ENCODE measurements at places on chromosomes 2 and 18.

GRCh38 chr2:170745305-170745704, 24.9 kb upstream of the ERICH2 start:
- no peak for DNase-seq

GRCh38 chr2:72793798-72794440, 31.9 kb downstream of the EXOC6B start:
- peak; percentile 17 for DNase-seq

DNA sequence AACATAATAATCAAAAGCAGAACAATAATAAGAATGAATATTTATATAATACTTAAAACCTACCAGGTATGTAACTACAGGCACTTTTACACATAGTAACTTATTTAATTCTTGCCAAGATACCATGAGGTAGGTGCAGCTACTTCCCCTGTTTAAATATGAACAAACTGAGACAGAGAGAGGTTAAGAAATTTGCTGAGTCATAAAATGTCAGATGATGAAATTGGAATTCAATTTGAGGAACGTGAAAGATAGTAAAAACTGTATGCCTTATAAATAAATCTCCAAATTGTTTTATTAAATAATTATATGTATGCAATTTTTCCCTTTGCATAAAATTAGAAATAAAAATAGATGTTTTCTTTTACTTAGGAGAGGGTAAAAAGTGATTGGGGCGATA, 1103.3 kb upstream of the NRXN1 start:
- DNase-seq: no peak

DNA sequence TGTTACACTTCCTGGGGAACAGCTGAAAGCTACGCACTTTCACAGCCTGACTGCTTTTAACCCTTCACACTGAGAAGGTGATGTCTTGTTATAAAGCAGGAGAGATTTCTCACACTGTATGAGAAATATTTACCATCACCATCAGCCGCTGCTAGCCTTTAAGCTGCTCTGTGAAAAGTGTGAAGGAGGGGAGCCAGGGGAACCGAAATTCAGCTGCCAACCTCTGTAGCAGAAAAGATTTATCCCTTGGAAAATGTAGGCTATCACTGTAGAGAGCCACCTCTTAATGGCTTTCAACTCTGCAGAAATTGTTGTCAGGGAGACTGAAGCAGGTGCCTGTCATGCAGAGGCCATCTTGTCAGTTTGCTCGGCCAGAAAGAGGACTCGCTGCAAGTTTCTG, 145.3 kb downstream of the SP3 start:
- DNase-seq: no peak

DNA sequence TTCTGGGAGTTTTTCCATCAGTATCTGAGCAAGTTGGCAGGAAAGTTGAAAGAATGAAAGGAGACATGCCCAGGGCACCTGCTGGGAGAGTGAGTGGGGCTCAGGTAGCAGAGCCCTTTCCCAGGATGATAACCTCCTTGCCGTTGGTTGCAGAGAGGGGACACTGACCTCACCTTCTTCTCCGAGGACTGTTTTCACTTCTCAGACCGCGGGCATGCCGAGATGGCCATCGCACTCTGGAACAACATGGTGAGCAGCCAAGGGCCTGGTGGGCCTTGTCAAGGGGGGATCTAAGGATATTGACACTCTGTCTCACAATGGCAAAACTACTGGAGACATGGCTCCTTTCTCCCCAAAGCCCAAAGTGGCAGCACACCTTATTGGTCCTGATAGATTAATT, 118.8 kb upstream of the PPP1CB start:
- no peak for DNase-seq

DNA sequence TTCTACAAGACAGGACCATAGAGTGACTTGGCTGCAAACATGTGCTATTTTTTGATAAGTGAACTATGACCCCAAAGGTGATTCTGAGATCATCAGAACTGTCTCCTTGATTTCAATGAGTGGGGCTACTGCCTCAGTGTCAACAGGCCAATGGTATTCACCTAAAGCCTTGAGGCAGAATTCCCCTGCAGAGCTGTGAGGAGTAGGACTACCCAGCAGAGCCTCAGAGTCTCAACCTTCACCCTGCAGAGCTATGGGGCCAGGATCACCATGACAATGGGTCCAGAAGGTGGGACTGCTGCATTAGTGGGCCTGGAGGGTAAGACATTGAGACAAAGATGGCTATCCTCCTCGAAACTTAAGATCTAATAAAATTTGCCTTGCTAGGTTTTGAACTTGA, 1668.2 kb upstream of the SLC39A10 start:
- no peak for DNase-seq

GRCh38 chr2:71675296-71675695, 221.9 kb downstream of the DYSF start:
- DNase-seq: no peak

- DNase-seq: no peak
Observed at GRCh38 chr2:173184031-173185004, 108.7 kb downstream of the MAP3K20 start.

- DNase-seq: no peak
Observed at GRCh38 chr2:145503511-145503910, 983.6 kb upstream of the ZEB2 start.

DNA sequence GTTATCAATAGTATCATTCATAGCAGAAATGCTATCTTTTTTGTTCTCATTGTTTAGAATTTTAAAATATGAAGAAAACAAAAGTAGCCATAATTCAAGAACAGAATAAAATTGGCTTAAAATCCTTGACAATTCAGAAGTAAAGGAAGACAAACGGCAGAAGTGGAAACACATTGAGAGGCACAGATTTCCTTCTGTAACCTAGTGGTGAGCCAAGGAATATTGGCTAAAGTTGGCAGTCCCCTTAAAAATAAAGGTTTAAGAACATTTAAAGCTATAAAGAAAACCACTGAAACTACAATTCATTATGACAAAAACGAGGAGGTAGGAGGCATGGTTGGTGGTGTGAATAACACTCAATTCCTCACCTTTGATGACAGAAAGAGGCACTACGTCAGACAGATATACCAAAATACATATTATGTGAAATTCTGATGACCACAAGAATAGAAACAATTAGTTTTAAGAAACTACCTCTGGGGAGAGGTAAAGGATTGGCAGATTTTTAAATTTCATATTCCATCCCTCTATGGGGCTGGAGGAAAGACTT, 42.3 kb downstream of the SFT2D3 start:
- DNase-seq: peak; percentile 25

- peak; percentile 83 for DNase-seq
Observed at GRCh38 chr2:226048611-226049010, 649.1 kb downstream of the NYAP2 start.

GRCh38 chr2:202022755-202023154, 10.9 kb upstream of the FZD7 start:
- DNase-seq: no peak

DNA sequence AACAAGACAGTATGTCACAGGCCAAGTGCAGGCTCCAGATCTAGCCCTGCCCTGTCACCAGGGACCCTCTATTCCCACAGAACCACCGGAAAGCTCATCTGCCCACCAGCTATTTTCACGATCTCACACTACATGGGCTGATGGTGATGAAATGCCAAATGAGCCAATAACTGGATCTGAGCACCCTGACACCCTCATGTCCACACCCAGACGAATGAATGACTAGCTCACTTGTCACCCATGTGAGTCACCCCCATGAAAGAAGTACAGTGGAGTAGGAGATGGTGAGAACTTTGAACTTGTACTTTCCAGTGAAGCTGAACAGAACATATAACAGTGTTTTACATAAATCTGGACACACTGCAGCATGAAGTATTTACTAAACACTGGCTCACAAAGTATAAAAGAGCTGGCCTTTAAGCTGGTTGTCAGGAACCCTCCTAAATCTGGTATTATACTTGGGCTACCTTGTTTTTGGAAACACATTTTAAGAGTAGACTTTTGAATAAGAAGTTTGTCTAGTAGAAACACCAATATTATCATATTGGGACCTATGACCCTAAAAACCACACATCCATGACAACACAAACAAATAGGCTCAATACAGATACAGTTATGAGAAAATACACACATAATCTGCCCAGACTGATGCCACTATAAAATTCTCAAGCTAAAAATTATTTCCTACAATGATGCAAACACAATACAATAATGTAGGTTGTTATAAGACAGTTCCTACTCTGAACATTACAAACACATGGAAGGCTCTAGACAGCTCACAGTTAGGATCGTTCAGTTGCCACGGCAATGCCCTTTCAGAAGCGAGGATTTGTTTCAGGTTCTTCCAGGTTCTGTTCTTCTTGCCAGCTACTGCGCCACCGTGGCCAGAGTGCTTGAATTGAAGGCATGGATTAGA, 19.0 kb downstream of the INO80C start:
- DNase-seq: no peak

GRCh38 chr2:236179236-236180075, 11.3 kb upstream of the GBX2 start:
- DNase-seq: no peak

- DNase-seq: no peak
Observed at GRCh38 chr2:23606968-23607367, 222.0 kb downstream of the KLHL29 start.

GRCh38 chr18:70998490-70998889, 709.6 kb downstream of the SOCS6 start:
- no peak for DNase-seq

GRCh38 chr2:27717070-27717795, 53.5 kb downstream of the SLC4A1AP start:
- DNase-seq: no peak

GRCh38 chr2:122366969-122367645, 611.7 kb downstream of the TSN start:
- DNase-seq: peak; percentile 67

DNA sequence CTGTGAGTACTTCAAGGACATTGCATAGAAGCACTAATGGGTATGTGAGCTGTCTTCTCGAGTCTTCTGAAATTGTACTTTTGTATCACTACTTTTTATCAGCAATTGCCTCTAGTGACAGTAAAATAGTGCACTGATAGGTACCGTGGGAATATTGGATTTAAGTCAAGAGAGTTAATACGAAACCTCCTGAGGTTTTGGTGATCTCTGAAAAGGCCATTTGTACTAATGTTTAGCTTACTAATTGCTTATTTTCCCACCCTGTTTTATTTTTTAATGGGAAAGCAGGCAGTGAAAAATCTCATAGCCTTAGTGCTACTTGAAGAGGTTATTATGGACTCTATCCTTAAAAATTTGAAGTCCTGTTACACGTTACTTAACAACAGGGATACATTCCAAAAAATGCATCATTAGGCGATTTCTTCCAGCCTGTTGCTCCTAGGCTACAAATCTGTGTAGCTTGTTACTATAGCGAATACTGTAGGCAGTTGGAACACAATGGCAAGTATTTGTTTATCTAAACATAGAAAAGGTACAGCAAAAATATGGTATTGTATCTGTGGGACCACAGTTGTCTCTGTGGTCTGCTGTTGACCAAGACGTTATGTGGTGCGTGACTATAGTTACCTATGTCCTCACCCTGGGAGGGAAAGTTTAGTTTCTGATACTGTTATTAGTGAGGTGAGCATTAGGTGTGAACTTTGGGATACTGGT, 65.9 kb downstream of the CAB39 start:
- peak; percentile 53 for DNase-seq

DNA sequence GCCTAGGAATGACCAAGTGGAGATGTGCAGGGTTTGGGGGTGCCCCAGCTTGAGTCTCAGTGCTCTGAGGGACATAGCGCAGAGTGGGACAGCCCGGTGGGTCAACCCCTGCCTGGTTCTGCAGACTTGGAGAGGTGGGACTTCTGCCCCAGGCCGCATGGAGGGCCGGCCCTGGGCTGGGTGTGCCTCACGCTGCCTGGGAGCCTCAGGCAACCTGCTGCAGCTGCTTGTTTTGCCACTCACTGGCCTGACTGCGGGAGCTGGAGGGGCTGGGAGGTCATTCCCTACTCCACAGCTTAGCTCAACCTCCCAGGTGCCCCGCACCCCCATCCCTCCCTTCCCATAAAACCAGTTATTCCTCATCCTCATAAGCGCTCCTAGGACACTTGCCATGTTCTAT, 33.1 kb downstream of the ODC1 start:
- DNase-seq: no peak

- no peak for DNase-seq
Observed at GRCh38 chr18:68418226-68418868, 296.6 kb downstream of the TMX3 start.

DNA sequence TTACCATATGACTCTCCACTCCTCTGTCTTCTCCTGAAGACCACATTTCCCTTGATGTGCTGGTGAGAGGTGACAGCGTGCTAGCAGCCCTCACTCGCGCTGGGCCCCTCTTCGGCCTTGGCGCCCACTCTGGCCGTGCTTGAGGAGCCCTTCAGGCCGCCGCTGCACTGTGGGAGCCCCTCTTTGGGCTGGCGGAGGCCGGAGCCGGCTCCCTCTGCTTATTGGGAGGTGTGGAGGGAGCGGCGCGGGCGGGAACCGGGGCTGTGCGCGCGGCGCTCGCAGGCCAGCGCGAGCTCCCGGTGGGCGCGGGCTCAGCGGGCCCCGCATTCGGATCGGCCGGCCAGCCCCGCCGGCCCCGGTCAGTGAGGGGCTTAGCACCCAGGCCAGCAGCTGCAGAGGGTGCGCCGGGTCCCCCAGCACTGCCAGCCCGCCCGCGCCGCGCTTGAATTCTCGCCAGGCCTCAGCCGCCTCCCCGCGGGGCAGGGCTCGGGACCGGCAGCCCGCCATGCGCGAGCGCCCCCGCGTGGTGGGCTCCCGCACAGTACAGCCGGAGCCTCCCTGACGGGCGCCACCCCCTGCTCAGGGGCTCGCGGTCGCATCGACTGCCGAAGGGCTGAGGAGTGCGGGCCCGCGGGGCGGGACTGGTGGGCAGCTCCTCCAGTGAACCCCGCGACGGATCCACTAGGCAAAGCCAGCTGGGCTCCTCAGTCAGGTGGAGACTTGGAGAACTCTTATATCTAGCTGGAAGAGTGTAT, 246.6 kb upstream of the REG3G start:
- DNase-seq: no peak

- no peak for DNase-seq
Observed at GRCh38 chr2:233384811-233385488, 30.7 kb downstream of the DGKD start.

DNA sequence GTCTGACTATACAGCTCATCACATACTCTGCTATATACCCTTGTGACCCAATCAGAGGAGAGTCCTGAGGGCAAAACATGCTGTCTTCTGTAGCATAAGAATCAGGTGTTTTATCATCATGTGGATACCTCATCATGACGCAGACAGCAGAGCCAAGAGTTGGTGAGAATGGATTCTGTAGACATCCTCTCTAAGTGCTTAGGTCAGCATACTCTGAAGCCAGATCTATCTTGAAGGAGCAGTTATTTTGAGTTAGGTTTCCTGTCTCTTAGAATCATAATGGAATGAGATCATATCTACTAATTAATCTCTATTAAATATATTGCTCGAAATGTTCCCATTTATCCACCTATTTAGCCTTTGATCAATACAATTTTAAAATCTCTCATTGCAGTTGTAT, 190.2 kb upstream of the KCNH7 start:
- no peak for DNase-seq

GRCh38 chr2:196464311-196464710, 175.2 kb upstream of the CCDC150 start:
- no peak for DNase-seq

DNA sequence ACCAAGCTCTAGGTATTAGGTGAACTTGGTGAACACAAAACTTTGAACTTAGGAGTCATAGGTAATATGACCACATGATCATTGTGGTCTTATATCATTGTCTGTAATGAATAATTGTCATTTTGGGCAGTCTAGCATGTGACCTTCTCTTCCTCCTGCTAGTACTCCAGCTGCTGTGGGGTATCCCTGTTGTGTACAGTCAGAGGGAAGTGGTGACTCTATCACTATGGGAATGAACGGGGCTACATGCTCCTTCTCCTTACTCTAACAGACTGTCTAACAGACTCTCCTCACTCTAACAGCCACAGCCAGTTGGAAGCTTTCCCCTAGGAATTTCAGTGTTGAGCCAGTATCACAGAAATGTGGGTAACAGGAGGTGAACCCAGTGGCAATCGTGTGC, 68.2 kb upstream of the NEDD4L start:
- DNase-seq: no peak

GRCh38 chr2:214624166-214624760, 185.2 kb downstream of the BARD1 start:
- DNase-seq: no peak
